Right forelimb (tissue), 1 donor: ENCODE measurements at places on chromosomes 16 and 17.

DNA sequence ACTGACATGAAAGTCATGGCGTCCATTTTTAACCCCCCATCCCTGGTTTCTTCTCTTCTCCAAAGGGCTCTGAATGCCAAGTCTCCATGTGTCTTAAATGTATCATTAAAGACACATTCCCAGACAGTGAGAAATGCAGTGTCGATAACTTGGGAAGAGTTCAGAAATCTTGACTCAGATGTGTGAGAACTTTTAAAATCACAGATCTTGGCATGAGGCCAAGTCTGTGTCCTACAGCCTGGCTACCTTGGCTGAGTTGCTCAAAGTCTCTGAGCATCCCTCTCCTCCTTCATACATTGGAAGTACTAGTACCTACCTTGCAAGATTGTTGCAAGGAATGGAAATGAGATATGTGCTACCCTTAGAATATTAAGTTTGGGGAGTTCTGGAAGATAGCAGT lies 1046.5 kb upstream of the RBFOX1 start:
- no peak for DNase-seq

- DNase-seq, result no peak
These were observed 397.5 kb downstream of the CPPED1 start for GRCh38 chr16:12406158-12406557.

DNA sequence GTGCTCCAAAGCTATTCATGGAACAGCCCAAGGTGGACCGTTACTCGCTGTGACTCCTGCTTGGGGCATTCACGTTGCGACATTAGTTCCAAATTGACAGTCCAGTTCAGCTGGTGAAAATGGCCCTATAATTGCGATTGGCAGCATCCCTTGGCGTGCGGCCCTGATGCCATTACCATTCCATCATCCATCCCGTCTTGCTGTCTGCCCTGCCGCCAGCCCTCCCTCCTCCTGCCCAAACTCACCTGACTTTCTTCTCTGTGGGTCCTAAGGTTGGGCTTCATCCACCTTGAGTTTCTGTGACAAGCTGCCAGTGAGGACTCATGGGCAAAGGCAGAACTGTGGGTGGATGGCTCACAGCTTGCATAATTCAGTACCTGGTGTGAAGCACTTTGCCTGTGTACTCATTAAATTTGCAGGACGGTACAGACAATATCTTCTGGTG lies 104.6 kb downstream of the RPTOR start:
- DNase-seq, result no peak

DNA sequence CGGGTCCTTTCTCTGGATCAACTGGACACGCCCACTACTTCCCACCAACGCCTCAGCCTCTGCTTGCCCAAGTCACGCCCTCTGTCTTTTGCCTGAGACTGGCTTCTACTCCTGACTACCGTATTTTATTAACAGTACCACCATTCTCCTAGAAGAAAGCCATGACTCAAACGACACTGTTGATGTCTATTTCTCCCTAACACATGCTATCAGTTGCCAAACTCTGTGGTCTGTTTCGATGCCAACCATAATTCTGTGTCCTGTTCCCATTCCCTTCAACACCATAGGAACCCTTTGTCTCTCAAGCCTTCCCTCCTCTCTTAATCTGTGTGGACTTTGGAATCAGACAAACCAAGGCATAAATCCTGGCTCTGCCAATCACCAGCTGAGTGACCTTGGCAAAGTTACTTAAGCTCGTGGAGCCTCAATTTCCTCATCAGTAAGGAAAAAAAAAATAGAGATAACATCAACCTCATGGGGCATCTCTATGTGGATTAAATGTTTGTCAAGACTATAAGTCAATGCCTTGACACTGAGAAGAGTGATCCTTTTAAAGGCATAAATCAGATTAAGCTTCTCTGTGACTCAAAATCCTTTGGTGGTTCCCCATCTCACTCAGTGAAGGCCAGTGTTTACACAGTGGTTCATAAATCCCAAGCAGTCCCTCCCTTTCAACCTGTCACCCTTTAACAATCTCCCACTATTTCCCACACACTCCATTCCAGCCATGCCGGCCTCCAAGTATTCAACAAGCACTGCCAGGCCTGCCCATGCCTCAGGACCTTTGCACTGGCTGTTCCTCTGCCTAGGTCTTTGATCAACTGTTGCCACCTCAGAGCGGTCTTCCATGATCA lies 45.6 kb downstream of the ERN1 start:
- DNase-seq, result no peak
